Activated CD4-positive, CD25-positive, alpha-beta regulatory T cell treated with anti-CD3 and anti-CD28 coated beads, Interleukin-2, amount 50 U/mL, for 16 hours (primary cell): ENCODE measurements at places on chromosomes 4 and X.

DNA sequence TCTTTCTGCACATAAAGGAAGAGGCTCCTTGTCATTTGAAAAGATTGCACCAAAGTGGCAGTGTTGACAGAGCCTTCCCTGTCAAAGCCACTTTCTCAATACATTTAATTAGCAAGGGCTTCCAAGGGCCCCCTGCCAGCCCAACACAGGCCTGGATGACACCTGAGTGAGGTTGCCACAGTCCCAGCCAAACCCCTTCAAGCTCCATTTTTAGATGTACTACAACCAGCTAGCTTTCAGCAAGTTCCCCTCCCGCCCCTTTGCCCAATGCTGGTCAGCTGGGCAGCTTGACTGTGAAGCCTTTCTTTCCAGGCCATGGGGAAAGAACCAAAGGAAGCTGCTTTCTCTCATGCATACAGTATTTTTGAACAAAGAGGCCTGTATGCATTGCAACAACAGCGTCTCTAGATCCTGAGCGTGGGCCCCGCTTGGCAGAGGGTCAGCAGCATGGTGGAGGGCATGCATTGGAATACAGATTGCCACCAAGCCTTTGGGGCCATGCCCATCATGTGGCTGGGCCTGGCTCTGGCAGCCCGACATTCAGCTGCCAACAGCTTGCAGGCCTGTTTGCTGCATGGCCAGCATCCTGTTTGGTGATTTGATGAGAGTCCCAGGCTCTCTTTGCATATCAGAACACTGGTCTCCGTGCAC lies 261.1 kb upstream of the GATB start:
- DNase-seq: no peak

DNA sequence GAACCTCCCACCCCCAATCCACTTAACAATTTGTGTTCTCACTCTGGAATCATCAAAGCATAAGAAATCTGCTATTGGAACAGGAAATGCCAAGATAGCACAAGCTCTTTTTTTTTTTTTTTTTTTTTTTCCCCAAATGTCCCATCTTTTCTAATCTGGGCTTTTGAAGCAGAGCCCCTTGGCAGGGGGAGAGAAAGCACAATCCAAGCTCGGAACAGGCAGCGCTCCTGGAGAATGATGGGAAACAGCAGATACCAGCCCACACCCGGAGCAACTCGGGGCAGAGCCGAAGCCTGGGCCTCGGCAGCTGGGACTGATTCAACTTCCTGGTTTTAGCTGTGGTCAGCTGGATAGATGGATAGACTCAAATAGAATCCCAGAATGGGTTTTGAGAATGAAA lies 235.1 kb downstream of the QDPR start:
- no peak for DNase-seq

DNA sequence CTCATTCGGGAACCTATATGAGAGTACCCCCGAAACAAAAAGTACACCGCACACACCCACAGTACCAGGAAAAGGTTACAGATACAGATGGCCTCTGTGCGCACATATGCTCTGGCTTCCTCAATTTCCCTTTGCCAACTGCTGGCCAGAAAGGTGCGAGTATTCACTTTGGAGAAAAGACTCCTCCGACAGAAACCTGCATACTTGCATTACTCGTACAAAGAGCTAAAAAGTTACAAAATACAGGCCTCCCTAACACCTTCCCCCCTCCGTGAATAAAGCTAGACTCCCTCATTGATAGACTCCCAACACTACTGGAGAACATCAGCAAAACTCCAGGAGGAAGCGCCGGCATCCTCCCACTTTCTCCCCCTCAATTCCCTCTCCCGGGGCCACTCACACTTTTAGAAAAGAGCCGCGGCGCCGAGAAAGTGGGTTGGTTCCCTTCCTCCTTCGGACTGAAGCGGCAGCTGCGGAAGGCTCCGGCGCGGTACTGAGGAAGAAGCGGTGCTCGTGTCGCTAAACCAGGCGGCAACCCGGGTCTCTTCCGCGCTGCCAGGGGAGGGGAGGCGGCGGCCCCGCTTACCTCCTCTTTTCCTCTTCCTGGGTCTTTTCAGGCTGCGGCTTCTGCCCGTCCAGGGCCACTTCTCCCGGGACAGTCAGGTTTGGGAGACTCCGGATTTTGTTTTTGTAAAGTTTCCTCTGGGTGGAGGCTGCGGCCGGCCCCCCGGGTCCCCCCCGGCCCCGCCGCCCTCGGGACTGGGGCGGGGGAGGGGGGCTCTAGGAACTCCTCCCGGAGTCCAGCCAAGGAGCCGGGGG lies 1.1 kb downstream of the FBXW7 start:
- no peak for DNase-seq

- DNase-seq: no peak
These were observed 66.3 kb downstream of the TSPAN7 start for GRCh38 chrX:38627683-38628082.

DNA sequence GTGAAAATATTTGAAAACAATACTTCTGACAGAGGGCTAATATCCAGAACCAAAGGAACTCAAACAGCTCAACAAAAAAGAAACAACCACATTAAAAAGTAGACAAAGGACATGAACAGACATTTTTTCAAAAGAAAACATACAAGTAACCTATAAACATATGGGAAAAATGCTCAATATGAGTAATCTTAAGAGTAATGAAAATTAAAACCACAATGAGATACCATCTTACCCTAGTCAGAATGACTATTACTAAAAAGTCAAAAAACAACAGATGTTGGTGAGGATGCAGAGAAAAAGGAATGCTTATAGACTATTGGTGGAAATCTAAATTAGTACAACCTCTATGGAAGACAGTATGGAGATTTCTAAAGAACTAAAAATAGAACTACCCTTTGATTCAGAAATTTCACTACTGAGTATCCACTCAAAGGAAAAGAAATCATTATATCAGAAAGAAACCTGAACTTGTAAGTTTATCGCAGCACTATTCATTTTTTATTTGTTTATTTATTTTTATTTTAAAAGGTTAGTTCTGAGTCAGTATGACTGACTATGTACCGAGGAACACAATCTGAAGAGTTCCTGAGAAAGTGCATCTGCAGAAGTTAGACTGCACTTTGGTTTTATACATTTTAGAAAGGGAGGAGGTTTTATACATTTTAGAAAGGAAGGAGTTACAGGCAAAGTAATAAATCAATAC lies 231.3 kb downstream of the INPP4B start:
- DNase-seq: no peak

- DNase-seq: no peak
These were observed 175.4 kb downstream of the NPFFR2 start for GRCh38 chr4:72207196-72207595.

DNA sequence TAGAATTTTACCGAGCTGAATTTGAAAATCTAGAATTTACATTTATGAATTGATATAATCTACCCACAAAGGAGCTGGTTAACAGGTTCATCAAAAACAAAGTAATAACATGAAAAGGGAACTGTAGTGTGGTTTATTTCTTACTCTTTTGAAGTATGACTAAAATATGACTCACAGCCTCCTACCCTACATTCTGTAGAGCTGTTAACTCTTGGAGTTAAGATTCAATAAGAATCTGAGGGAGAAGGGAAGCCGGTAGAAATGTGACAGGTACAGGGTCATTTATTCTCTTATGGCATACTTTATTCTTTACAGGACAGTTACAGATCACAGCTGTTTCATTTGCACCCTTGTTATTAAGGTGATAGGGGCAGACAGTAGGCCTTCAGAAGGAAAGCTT lies 132.2 kb upstream of the FAM47B start:
- DNase-seq: no peak

GRCh38 chr4:1583051-1583785 lies 100.9 kb downstream of the FAM53A start:
- DNase-seq: no peak
